AG04449 (cell line): ENCODE measurements at places on chromosomes 6 and 20.

GRCh38 chr20:51426718-51427650, 115.5 kb downstream of the NFATC2 start:
- DNase-seq: no peak

- no peak for DNase-seq
Measured at GRCh38 chr6:81897793-81898192, 145.3 kb upstream of the TENT5A start.

GRCh38 chr6:129733290-129733689, 23.3 kb upstream of the ARHGAP18 start:
- DNase-seq: no peak

DNA sequence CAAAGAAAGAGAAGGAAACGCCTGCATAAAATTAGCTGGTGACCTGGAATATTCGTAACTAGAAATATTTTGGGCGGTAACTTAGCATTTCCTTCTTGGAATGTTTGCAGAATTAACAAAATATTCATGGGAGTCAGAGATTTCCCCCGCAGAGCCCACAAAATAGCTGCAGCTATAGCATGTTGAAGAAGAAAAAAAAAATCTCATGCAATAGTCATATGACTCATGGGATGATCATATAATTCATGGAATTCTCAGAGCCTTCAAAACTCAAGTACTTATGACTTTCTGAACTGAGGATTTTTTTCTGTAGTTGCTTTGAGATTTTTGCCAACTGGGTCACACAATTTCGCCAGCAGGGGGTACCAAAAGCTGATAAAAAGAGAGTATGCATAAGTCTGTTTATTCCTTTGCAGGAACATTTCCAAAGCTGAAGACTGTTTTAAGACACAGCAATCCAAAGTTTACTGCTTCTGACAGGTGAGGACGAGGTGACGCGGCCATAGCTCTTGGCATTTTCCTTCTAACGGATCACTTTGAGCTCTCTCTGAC, 586.0 kb upstream of the CHD6 start:
- DNase-seq: no peak

GRCh38 chr20:49268600-49269365, 9.1 kb downstream of the ZNFX1 start:
- DNase-seq: no peak

- DNase-seq: no peak
Measured at GRCh38 chr6:11218538-11219399, 13.7 kb downstream of the NEDD9 start.
